ENCODE measurements at places on chromosomes 2 and 18.

GRCh38 chr2:129113776-129114175 lies 795.1 kb upstream of the HS6ST1 start:
- no peak overlapping the region for H3K4me3 ChIP-seq
- H3K4me1 ChIP-seq, result no peaks in the 10 kb centered on the region
- H3K36me3 ChIP-seq, result no peaks in the 10 kb centered on the region
- H3K27me3 ChIP-seq, result no peaks in the 10 kb centered on the region

- no peak for DNase-seq
- no peaks in the 10 kb centered on the region for H3K36me3 ChIP-seq
- H3K4me3 ChIP-seq, result no peak overlapping the region
- no peak overlapping the region for H3K27ac ChIP-seq
- H3K4me1 ChIP-seq, result peaks cover 2% of the 10 kb centered on the region
Measured at GRCh38 chr18:10122988-10123950, 209.5 kb downstream of the VAPA start.

GRCh38 chr18:41753826-41754225 lies 201.2 kb upstream of the PIK3C3 start:
- no peaks in the 10 kb centered on the region for H3K27me3 ChIP-seq
- DNase-seq, result no peak
- H3K4me1 ChIP-seq, result no peaks in the 10 kb centered on the region
- no peak overlapping the region for H3K27ac ChIP-seq

- H3K27ac ChIP-seq, result no peak overlapping the region
- DNase-seq, result no peak
- H3K27me3 ChIP-seq, result no peaks in the 10 kb centered on the region
Measured at GRCh38 chr2:142308744-142309143, 177.9 kb upstream of the LRP1B start.

DNA sequence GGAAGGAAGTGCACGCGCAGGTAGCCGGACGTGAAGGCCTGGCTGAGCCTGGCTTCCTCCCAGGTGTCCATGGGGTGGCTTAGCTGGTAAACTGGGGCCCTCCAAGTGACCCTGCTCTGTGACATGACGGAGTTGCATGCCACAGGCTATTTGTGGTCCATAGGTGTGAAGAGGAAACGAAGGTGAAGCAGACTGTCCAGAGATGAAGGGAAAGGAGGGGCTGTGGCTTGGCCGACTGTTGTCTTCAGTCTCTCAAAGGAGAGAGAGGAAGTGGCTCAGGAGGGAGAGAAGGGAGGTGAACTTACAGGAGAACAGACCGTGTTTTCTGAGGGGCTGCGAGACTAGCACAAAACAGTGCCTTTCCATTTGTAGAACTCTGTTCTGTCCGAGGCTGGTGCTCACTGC lies 19.3 kb downstream of the INPP5D start:
- peaks cover 9% of the 10 kb centered on the region for H3K4me1 ChIP-seq
- no peak overlapping the region for H3K27ac ChIP-seq
- no peaks in the 10 kb centered on the region for H3K27me3 ChIP-seq
- H3K36me3 ChIP-seq, result no peaks in the 10 kb centered on the region
- DNase-seq, result no peak
- H3K4me3 ChIP-seq, result no peak overlapping the region

- H3K36me3 ChIP-seq, result no peaks in the 10 kb centered on the region
- no peak overlapping the region for H3K4me3 ChIP-seq
- H3K27me3 ChIP-seq, result no peaks in the 10 kb centered on the region
- H3K4me1 ChIP-seq, result no peaks in the 10 kb centered on the region
Measured at GRCh38 chr2:127623388-127624319, 22.3 kb upstream of the GPR17 start.

DNA sequence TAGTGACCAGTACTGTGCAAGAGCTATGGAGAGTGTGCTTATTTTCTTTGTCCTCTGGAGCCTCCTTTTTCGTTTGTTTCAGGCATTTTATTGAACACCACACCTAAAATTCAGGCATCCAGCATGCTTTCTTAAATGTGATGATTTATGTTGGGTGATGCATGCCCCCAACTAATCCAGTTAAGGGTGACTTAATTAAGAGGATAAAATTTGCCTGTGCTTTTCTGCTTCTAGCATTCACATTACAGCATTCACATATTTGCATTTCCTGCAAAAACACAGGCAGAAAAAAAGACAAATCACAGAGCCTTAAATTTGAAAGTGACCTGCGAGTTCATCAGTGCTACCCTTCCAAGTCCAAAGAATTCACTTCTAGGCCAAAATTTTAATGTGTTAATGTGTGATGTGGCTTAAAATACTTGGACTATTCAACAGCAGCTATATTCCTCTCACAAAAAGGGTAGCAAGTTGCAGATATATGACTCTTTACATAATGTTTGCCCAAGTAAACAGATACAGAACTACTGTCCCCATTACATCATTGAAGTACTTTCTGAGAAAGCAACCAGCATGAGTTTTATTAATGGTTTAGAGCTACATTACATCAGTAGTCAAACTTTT lies 286.5 kb downstream of the THSD7B start:
- no peak overlapping the region for H3K27ac ChIP-seq
- no peaks in the 10 kb centered on the region for H3K27me3 ChIP-seq
- no peak for DNase-seq

DNA sequence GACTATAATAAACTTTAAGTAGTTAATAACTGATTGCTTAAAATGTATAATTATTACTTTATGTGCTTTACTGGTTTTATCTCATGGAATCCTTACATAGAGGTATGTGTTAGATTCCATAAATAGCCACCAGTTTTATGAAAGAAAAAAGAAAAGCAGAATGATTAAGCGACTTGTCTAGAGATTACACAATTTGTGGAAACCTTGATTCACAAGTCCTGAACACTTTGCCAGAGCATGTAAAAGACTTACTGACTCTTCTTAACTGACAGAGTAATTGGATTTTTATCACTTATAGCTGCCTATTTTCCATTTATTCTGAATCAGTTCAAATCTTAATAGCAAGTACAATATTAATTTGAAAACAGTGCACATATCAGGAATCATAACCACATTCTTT lies 448.7 kb upstream of the NETO1 start:
- no peaks in the 10 kb centered on the region for H3K4me1 ChIP-seq
- DNase-seq, result no peak
- no peak overlapping the region for H3K27ac ChIP-seq
- H3K36me3 ChIP-seq, result no peaks in the 10 kb centered on the region

GRCh38 chr2:161104054-161104553 lies 56.1 kb upstream of the TANK start:
- H3K27me3 ChIP-seq, result no peaks in the 10 kb centered on the region
- H3K4me1 ChIP-seq, result no peaks in the 10 kb centered on the region
- H3K36me3 ChIP-seq, result no peaks in the 10 kb centered on the region

DNA sequence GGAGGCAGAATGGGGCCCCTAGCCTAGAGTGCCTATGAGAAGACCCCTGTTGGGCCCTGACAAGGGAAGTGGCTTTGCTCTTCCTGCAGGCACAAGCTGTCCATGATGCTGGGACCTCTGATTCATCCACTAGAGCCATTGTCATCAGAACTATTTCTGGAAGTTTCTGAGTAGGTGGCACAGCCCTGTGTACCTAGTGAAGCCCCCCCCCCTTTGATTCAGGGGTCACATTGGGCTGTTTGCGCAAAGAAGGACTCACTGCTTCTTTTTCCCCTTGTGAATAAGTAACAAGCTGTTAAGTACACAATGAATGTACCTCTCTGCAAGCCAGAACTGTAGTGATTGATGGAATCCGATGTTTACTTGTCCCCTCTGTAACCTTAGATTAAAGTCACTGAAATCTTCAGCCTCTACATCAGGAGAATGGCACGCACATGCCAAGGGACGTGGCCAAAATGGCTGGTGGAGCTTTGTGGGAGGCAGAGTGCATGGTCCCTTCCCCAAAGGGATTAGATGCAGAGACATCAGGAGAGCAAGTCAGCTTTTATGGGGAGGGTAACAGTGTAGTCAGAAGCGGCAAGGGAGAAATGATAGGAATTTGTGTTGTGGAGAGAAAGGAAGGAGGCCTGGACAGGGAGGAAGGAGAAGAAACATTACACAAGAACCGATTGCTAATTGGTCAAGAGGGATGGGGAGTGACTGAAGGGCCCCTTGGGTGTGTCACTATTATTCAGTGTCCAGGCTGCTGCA lies 267.6 kb upstream of the RAB12 start:
- no peaks in the 10 kb centered on the region for H3K4me1 ChIP-seq
- no peak for DNase-seq
- no peaks in the 10 kb centered on the region for H3K36me3 ChIP-seq
- H3K27me3 ChIP-seq, result no peaks in the 10 kb centered on the region

DNA sequence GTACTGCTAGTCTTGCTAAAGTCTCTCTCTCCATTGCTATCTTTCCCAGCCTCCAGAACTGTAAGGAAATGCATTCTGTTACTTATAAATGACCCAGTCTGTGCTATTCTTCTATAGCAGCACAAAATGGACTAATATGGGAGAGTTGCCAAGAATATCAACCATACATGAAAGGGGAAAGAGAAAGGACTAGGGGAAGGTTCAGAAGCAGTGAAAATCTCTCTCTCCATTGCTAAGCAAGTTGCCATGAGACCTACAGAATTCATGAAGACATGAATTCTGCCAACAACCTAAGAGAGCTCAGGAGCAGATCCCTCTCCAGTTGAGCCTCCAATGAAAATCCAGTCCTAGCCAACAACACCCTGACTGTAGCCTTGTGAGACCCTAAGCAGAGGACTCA lies 3.6 kb upstream of the TRABD2A start:
- DNase-seq, result no peak
- peaks cover 25% of the 10 kb centered on the region for H3K27me3 ChIP-seq

DNA sequence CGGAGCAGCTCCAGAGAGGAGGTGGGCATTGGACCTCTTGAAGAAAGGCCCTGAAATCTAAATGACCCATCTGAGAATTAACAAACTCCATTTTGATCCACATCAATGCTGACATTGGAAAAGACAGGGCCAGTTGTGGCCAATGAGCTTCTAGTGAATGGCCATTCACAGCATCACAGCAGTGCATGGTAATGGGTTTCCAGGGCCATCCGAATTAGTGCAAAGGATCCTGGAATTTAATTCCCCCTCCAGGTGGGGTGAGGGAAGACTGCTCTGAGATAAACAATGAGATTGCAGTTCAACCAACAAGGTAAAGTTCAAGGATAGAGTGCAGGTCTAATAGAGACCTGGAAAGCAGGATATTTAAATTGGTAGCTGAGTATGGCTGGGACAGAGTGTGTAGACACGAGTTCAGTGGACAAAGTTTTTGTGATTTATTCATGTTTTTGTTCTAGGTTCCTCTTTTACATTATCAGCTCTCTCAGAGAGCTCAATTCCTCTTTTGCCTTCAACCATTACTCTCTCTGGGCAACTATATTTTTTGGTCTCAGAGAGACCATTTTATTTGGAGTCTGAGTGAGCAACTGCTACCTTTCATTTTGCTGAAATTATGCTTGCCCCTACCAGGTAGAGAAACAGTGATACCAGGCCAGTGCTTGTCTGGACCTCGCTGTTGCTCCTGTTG lies 5.0 kb downstream of the TACR1 start:
- peaks cover 11% of the 10 kb centered on the region for H3K27me3 ChIP-seq
- H3K4me3 ChIP-seq, result no peak overlapping the region
- no peak for DNase-seq
- no peaks in the 10 kb centered on the region for H3K4me1 ChIP-seq
- no peak overlapping the region for H3K27ac ChIP-seq

DNA sequence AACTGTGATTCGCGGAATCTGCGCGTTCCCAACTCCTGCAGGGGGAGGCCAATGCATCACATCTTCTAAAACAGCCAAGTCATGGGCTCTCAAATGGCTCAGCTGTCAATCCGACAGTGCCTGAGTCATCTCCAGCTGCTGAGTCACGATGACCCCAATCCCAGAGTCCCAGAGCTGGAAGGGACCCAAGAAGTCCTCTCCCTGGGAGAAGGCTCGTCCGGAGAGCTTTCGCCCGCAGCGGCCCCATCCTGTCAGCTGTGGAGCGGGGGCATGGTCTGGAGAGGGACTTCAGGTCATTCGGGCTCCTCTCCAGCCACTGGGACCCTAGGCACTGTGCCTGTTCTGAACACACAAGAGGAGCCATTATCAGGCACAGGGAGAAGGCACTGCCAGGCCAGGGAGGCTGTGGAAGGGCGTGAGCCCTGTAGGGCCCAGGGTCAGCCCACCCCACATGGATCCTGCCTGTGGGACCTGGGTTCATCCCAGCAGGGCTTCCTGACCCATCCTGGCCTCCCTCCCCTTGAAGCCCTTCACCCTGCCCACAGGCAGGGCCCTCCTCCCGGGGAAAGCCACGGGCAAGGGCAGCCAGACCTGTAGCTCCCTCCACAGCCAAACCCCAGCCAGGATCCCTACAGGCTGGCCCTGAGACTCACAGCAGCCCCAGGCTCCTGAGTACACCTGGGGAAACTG lies 47.6 kb upstream of the GPC1 start:
- H3K27ac ChIP-seq, result no peak overlapping the region
- DNase-seq, result no peak
- no peaks in the 10 kb centered on the region for H3K4me1 ChIP-seq
- no peak overlapping the region for H3K4me3 ChIP-seq

DNA sequence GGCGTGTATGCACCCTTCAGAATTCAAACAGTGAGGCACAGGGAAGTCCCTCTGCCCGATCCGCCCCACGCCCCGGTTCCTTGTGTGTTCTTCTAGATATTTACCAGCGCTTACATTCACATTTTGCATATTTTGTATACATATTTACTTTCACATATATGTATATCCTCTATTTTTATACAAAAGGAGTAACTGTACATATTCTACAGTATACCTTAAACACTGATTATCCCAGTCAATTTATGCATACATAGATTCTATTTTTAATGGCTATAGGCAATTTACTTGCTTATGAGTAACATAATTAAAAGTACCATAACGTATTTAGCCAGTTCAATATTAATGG lies 307 bp upstream of the DUSP11 start:
- H3K4me3 ChIP-seq, result no peak overlapping the region
- H3K4me1 ChIP-seq, result no peaks in the 10 kb centered on the region
- no peaks in the 10 kb centered on the region for H3K27me3 ChIP-seq
- no peaks in the 10 kb centered on the region for H3K36me3 ChIP-seq
- H3K27ac ChIP-seq, result no peak overlapping the region

GRCh38 chr2:69416147-69416546 lies 21.1 kb downstream of the NFU1 start:
- DNase-seq, result no peak
- H3K4me3 ChIP-seq, result no peak overlapping the region
- no peaks in the 10 kb centered on the region for H3K36me3 ChIP-seq
- H3K27ac ChIP-seq, result no peak overlapping the region
- no peaks in the 10 kb centered on the region for H3K27me3 ChIP-seq

DNA sequence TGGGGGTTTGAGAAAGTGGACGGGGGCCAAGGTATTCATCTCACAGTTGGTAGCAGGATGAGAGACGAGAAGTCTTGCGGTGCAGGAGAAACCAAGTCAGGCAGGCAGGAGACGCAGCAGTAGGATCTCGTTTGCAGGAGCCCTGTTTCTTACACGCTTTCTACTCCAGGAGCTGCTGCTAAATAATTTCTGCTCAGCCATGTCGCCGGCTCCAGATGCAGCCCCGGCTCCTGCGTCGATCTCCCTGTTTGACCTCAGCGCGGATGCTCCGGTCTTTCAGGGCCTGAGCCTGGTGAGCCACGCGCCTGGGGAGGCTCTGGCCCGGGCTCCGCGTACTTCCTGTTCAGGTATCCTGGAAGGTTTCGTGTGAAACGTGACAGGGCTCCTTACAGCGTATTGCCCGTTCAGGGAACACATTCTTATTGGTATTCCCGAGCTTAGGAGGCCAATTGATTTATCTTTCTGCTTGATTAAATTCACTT lies 494 bp downstream of the ANKZF1 start:
- H3K36me3 ChIP-seq, result peaks cover 37% of the 10 kb centered on the region
- peak overlapping the region; percentile 82 for H3K4me3 ChIP-seq
- no peaks in the 10 kb centered on the region for H3K27me3 ChIP-seq
- peak overlapping the region; percentile 65 for H3K27ac ChIP-seq

All from H1 (cell line).